ENCODE measurements at places on chromosomes 3 and 15. TPM values are rescaled to one million over a fixed set of nuclear protein-coding genes. Genes with fewer than 3 reads are reported as not detected.

The RBMS3 gene
- 77.3 TPM for total RNA-seq

The KPNA1 gene
- total RNA-seq, result 25.0 TPM

The DNAH12 gene
- under 0.01 TPM for total RNA-seq

The RBP2 gene
- not detected for total RNA-seq

The ACKR2 gene
- 0.15 TPM for total RNA-seq

The CCNL1 gene
- total RNA-seq, result 104 TPM

The ANKUB1 gene
- not detected for total RNA-seq

The CCR9 gene
- total RNA-seq, result not detected

The C3orf49 gene
- not detected for total RNA-seq

The IRAK2 gene
- total RNA-seq, result 6.8 TPM

The MAPKAPK3 gene
- total RNA-seq, result 27.1 TPM

The GRM2 gene
- 0.12 TPM for total RNA-seq

The SPINK8 gene
- not detected for total RNA-seq

The TUSC7 gene
- not detected for total RNA-seq

The GAP43 gene
- total RNA-seq, result 5.1 TPM

The ROPN1 gene
- not detected for total RNA-seq

The KNL1 gene
- 3.8 TPM for total RNA-seq

The CLDN1 gene
- total RNA-seq, result 0.12 TPM

Data from smooth muscle cell of the coronary artery (primary cell).